ENCODE measurements at places on chromosomes 1 and 21. TPM values are rescaled to one million over a fixed set of nuclear protein-coding genes. Genes with fewer than 3 reads are reported as not detected.

LMX1A gene
- total RNA-seq: not detected

LINGO4 gene
- 0.07 TPM for total RNA-seq

GPR52 gene
- total RNA-seq: 3.1 TPM

CSF3R gene
- 0.24 TPM for total RNA-seq

AMY1C gene
- total RNA-seq: not detected

LDLRAD1 gene
- not detected for total RNA-seq

NR1I3 gene
- not detected for total RNA-seq

SYDE2 gene
- total RNA-seq: 0.83 TPM

CELA3A gene
- total RNA-seq: not detected

CBR3 gene
- 16.4 TPM for total RNA-seq

TAL1 gene
- total RNA-seq: not detected

LPGAT1 gene
- total RNA-seq: 35.6 TPM

PGLYRP3 gene
- total RNA-seq: not detected

ATAD3C gene
- total RNA-seq: 0.57 TPM
